Dermis microvascular lymphatic vessel endothelial cell (primary cell): ENCODE measurements at places on chromosomes 7 and 10. TPM values are rescaled to one million over a fixed set of nuclear protein-coding genes. Genes with fewer than 3 reads are reported as not detected.

DNA sequence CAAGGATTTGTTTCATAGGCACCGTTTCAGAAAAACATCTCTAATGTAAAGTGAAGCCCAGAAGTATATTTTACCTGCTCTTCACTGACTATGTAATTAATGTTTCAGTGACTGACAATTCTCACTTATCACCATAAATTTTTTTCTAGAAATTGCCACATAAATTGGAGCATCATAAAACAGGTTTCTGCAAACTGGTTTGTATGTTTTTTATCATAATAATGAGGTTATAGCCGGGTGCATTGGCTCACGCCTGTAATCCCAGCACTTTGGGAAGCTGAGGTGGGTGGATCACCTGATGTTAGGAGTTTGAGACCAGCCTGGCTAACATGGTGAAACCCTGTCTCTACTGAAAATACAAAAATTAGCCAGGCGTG is 39.4 kb downstream of the SYPL1 start:
- DNase-seq = no peak

IFIT1B gene
- total RNA-seq = not detected in 2 replicates

DNA sequence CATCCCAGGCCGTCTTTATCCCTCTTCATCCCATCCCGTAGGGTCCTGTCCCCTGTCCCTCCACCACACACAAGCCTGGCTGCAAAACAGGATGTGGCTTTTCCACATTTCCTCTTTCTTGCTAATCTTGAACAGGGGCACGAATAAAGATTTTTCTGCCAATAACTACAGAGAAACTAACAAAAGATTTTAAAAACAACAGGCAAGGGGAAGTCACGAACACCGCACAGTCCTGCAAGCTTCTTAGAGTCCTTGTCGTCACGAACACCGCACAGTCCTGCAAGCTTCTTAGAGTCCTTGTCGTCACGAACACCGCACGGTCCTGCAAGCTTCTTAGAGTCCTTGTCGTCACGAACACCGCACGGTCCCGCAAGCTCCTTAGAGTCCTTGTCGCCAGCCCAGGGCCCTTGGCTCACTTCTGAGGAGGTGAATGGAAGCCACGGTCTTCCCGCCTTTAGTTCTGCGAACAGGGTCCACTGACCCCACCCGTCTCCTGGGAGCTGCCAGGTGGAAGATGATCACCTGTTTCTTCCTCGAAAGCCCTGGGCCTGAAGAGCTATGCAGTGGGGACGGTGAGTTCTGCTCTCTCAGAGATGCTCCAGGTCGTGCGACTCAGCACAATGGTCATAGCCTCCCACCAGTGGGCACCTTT is 10.3 kb upstream of the INSIG1 start:
- DNase-seq = no peak

WIPF3 gene
- total RNA-seq = not detected in 2 replicates

DNA sequence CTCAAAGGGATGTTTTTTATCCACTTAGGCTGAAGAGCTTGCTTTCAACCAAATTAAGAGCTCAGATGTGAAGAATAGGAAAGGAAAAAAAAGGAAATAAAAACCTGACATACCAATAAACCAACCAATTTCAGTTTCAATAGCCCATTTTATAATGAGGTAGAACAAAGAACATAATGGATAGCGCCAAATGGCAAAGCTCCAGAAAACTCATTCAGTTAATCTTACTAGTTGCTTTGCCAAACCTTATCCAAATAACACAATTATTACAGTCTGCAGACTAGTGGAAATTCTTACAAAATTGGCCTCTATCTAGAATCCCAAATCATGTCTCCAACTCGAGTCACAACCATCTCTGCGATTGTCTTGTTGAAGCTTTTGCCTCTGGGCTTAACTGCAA is 337.0 kb downstream of the CRPPA start:
- DNase-seq = no peak

DNA sequence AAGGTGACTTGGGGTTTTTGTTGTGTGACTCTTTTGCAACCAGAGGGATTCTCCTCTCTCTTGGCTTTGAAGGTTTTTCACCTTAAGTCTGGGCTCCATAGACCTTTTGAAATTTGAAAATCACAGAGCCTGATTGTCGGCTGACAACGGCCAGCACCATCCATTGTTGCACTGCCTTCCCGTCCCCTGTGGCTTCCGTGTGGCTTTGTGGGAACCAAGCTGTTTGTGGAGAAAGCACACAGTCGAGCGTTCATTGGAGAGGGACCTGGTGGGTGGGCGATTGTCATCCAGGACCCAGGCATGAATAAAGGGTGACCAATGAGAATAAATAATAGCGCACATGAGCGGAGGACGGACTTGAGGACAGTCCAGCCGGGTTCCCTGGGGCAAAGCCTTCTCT is 7.4 kb upstream of the RAMP3 start:
- DNase-seq = no peak

DNA sequence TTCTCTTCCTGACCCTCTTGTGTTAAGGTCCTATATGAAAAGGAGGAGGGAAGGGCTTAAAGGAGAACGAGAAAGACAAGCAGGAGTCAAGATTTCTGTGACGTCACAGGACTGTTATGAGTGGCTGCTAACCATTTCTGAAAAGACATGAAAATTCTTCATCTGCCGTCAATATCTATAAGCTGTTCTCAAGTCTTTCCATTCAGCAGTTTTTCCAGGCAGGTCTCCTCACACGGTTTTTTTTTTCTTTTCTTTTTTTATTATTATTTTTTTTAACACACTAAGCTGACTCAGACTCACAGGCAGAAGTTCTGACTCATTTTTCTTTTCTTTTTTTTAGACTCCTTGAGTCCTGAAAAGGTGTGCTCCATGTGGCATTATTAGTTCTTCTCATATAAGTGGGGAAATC is 72.0 kb downstream of the DGKI start:
- no peak for DNase-seq

- no peak for DNase-seq
Observed at GRCh38 chr7:137363683-137364082, 20.1 kb upstream of the PTN start.

ANKRD30A gene
- total RNA-seq = not detected in 2 replicates

GRCh38 chr10:95391581-95392216 is 100.9 kb upstream of the PDLIM1 start:
- DNase-seq = peak; percentile 22

- DNase-seq = peak; percentile 60
Observed at GRCh38 chr10:13637303-13637856, 50.6 kb downstream of the PRPF18 start.

TEX47 gene
- total RNA-seq = not detected in 2 replicates

DNA sequence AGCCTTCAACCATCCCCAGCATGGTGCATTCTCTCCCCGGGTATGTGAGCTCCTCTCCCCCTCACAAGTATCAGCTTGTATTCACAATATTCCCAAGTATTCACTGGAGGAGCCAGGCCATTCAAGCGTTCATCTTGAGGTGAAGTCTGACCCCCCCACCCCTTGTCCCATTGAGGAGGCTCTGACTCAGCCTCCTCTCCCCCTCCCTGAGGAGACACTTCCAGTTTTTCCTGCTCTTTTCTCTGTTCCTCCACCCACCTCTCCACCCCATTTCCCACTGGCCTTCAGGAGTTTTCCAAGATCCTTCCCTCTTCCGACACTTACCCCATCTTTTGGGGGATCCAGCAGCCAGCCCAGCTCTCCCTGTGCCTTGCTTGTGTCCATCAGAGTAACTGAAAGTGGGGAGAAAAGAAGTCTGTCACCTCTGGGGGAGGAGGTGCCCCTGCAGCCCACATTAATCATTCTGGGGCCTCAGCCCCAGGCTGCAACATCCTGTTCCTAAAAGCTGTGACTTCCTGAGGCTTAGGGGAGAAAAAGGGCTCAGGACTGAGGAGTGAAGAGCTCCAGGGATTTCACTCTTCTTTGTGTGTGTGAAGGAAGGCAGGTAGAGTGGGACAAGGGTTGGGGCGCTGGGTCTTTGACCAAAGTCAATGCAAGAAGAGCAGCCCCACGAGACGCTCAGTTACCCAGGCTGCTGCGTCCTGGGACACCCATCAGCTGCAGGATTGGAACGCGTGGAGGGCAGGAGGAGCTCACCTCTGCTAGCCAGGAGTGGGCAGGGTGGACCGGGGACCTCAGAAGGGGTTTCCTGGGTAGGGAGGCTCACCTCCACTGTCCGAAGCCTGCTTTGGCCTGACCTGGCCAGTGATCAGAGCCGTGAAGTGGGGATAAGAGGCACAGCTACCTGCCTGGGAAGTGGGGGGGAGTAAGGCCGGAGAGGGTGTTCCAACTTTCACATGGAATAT is 1.1 kb downstream of the EPHA1 start:
- no peak for DNase-seq

GRCh38 chr7:117017017-117017451 is 63.7 kb downstream of the ST7 start:
- no peak for DNase-seq

NPSR1 gene
- total RNA-seq = not detected in 2 replicates

- DNase-seq = no peak
Observed at GRCh38 chr10:66929375-66929774, 3.5 kb downstream of the LRRTM3 start.

DNA sequence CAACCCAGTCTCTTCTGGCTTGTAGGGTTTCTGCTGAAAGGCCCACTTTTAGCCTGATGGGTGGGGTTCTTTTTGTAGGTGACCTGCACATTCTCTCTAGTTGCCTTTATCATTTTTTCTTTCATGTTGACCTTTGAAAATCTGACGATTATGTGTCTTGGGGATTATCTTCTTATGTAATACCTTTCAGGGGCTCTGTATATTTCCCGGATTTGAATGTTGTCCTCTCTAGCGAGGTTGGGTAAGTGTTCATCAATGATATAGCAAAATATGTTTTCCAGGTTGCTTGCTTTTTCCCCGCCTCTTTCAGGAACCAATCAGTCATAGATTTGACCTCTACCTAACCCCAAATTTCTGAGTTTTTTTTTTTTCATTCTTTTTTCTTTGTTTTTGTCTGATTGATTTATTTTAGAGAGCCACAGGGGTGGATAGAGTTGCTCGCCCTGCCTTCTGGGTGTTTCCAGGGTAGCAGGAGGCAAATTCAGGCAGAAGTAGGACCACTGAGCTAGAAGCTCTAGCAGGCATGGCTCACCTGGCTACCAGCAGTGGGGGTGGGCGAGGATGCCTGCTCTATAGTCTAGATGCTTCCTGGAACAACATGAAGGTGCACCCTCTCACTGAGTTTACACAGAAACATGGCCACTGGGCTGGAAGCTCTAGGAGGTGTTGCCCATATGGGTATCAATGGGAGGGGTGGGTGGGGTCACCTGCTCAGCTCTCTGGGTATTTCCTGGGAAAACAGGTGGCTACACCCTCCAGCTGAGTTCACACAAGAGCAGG is 94.9 kb downstream of the CCDC7 start:
- DNase-seq = no peak

GRCh38 chr10:28331841-28332240 is 29.0 kb upstream of the MPP7 start:
- DNase-seq = no peak

GRCh38 chr7:149707448-149707886 is 65.9 kb downstream of the ZNF467 start:
- no peak for DNase-seq

DNA sequence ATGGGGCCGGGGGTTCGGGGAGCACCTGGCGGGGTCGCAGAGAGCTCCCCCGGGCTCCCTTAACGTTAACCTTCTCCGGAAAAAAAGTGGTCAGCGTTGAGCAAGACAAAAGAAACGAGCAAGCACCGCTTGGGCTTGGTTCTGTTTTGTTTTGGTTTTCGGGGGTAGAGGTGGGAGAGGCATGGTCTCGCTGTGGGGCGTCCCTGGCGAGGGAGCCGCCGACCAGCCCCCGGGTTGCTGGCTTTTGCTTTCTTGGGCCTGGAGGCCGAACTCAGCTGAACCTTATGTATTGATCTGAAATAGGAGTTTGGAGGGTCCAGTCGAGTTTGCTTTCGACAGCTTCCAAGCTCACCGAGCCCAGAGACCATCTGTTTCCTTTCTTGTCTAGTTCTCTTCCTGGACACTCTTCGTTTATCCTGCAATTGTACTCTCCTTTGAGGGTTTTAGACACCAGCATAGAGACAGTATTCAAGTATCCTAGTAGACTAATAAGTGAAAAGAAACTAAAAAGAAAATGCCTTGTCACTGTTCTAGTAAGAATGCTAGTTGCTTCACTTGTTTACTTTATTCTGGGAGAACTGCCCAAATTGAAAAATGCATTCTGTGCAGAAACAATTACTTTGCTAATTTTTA is 980 bp downstream of the FHIP2A start:
- peak; percentile 34 for DNase-seq

DNA sequence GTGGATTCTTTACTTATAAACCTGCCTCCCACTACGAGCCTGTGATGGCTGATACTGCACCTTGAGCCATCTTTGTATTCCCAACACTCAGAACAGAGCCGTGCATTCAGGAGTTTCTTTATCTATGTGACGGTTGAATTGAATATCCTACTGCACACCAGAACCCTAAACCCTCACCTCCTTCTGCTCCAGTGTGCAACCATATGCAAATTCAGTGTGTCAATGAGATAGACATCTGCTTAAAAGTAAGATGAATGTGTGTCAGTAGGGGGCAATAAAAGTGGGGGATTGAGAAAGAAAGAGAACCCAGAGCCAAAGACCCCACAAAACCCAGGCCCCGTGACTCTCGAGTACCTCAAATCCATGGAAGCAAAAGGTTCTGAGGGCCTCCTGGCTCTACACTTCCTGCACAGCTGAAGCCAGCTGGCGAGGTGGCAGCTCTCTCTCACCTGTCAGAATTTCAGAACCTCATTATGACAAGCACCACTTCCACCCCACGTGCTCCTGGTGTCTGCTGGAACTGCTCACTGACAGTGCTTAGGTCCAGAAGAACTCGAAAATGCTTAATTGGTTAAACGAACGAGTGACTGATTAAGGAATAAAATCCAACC is 143.3 kb upstream of the GPR26 start:
- DNase-seq = no peak

GRCh38 chr10:5540080-5540479 is 15.3 kb downstream of the CALML3 start:
- DNase-seq = no peak

- no peak for DNase-seq
Observed at GRCh38 chr10:97063271-97063982, 122.3 kb downstream of the SLIT1 start.

- DNase-seq = no peak
Observed at GRCh38 chr7:20557116-20557515, 58.4 kb upstream of the ABCB5 start.

BAIAP2L1 gene
- 0.25 and 0.26 TPM in 2 replicates for total RNA-seq

PGAM2 gene
- total RNA-seq = not detected in 2 replicates

DNA sequence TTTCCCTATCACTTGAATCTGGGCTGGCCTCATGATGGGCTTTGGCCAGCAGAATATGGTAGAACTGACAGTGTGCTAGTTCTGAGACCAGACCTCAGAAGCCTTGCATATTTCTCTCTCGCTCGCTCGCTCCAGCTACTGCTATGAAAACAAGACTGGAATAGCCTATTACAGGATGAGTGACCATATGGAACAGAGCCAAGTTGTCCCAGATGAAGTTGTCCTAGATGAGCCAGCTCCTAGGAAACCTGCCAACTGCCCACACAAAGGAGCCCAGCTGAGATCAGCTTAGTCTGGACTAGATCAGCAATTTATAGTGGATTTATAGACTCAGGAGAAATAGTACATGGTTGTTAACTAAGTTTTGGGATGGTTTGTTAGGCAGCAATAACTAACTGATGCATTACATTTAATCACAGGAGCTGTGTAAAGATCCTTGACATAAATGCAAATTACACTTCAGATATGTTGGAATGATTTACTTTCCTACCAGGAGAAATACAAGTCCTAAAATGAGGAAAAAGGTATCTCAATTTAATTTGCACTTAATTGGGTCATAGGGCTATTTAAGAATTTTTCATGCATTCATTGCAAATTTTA is 6.8 kb upstream of the HECW1 start:
- no peak for DNase-seq

- DNase-seq = no peak
Observed at GRCh38 chr10:129048513-129048912, 418.5 kb upstream of the MGMT start.

GNG11 gene
- total RNA-seq = 326 and 460 TPM in 2 replicates
